ENCODE measurements at places on chromosomes 11 and 22.

GRCh38 chr11:92528001-92528400 lies 303.4 kb downstream of the FAT3 start:
- DNase-seq: no peak

DNA sequence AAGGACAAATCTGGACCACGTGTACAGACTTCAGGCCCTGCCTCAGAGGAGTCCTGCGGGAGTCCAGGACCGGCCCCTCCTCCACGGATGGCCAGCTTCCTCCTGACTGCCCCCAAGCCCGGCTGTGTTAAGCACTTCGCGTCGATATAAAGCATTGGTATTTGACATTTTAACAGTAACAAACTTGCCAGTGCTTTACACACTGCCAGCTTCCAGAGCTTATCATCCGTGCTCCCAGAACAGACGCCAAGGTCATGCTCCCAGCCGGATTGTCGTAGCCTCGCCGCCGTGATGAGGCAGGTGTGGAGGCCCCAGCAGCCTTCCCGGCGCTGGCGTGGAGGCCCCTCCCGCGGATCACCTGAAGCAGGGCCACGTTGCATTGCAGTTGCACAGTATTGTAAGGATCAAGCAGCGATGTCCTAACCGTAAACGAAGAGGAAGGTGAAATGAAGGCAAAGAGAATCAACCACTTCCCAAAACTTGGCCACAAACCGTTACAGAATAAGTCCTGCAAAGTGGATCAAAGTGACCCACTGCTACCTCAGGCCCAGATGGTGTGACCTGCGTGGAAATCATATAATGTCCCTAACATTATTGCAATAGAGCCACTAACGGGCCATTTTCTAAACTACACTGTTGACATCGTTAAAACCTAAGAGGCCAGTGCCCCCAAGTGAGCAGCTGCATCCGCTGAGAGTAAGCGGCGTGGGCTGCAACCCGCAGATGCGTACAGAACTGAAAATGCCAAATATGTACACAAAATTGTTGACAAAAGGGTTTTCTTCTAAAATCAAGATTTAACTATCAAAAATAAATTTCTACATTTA lies 51.6 kb downstream of the CERK start:
- DNase-seq: no peak

- DNase-seq: no peak
Observed at GRCh38 chr22:32407312-32407711, 4.7 kb downstream of the RTCB start.

DNA sequence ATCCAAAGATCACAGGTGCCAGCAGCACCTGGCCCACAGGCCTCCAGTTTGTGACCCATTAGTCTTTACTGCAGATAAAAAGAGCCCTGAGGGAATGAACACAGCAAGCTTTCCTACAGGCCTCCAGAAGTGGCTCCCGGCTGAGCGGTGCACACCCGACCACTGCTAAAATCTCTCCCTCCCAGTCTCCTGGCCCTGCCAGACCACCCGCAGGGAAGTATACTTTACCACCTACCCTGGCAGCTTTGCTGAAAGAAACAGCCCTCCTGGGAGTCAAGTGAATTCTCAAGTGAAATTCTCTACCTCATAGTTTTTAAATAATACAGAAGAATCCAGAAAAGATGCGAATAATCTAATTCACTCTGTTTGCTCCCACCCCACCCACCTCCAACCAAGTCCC lies 15.4 kb upstream of the MTNR1B start:
- no peak for DNase-seq

GRCh38 chr22:17918840-17919239 lies 105.5 kb downstream of the MICAL3 start:
- DNase-seq: no peak

DNA sequence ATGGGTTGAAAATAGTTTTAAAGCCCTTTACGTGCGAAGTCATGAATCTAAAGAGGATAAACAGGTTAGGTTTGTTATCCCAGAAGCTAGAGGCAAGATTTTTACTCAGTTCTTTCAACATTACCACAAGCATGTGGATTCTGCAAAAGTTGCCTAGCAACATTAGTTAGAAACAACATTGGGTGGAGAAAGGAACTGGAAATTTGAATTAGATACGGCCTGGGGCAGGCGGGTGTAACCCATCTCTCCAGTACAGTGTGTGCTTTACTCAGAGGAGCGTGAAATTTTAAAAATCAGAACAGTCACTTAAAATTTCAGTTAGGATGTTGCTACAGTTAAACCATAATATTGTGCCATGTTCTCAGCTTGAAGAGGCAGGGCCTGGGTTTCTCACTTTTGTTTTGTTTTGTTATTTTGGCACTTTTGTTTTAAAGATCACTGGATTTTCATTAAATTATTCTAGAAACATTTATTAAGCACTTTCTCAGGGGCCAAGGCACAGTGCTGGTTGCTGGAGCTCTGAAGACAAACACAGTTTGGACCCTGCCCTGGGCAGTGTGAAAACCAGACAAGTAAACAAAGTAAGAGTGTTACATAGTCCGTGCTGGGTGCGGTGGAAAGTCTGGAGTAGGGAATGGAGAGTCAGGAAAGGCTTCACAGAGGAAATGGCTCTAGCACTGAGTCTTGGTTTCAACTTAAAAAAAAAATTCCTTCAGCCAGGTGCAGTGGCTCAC lies 4.4 kb upstream of the WEE1 start:
- DNase-seq: peak; percentile 32

DNA sequence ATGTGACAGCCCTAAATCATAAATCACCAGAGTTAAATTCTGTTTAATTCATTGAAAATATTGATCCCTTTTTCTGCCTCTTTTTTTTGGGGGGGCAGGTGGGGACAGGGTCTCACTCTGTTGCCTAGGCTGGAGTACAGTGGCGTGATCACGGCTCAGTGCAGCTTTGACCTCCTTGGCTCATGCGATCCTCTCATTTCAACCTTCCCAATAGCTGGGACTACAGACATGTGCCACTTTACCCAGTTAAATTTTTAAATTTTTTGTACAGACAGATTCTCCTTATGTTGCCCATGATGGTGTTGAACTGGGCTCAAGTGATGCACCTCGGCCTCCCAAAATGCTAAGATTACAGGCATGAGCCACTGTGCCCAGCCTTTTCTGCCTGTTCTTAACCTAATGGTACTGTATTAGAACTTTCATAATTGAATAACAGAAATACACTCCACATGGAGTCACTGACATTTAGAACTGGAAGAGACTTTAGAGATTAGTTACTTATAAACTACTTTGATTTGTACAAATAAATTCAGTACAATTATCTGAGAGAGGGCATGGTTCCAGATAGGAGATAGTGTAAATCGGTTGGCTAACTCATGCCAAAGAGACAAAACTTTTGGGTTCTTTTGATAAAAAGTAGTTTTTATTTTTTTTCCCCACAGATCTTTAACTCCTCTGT lies 76.4 kb upstream of the PRODH start:
- DNase-seq: no peak

DNA sequence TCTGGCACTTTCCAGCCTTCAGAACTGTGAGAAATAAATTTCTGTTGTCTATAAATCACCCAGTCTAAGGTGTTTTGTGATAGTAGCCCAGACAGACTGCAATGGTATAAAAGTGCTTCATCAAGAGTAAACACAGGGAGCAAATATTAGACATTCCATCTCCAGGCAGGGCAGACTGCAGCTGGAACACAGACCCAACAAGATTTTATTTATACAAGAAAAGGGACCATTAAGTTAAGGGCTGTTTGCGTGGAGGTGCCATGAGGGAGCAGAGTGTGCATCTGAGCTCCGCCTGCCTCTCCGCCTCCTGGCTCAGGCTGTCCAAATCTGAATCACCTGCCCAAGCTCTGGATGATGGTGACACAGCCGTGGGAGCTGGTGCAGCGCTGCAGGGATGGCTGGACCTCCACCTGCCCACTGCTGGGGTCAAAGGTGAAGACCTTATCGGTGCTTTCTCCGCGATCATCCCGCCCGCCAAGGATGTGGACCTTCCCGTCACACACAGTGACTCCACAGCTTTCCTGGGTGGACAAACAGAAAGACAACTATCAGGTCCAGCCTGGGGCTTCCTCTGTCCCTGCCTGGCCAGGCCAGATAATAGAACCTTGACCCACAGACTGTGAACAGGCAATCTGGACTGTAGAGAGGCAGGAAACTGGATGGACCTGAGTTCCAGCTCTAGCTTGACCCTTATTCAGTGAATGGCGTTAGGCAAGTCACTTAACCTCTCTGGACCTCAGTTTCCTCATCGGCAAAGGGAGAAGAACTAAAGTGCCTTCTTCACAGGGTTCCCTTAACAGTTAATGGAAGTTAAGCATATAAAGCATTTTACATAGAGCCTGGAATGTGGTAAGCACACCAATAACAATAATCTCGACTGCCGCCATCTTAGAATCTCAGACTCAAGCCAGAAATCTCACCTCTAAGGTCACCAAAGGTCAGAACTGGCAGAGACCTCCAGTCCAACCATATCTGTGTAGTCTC lies 10.5 kb downstream of the KLHL35 start:
- no peak for DNase-seq
